ENCODE measurements at places on chromosomes 16 and 17. TPM values are rescaled to one million over a fixed set of nuclear protein-coding genes. Genes with fewer than 3 reads are reported as not detected.

SPNS2 gene
- 2.7 TPM for total RNA-seq

SCARF1 gene
- total RNA-seq, result 4.1 TPM

GGT6 gene
- total RNA-seq, result 0.63 TPM

CACNG5 gene
- total RNA-seq, result not detected

HSPB9 gene
- total RNA-seq, result not detected
